ENCODE measurements at places on chromosomes 6 and 20.
A peak's percentile ranks its signal among the peaks of the same experiment; 100 is the strongest.

GRCh38 chr6:24534329-24534728, 39.6 kb downstream of the ALDH5A1 start:
- no peak overlapping the region for H3K27ac ChIP-seq
- H3K4me1 ChIP-seq, result no peaks in the 10 kb centered on the region
- no peak for DNase-seq
- no peak overlapping the region for H3K4me3 ChIP-seq

GRCh38 chr6:145887969-145888368, 73.4 kb upstream of the FBXO30 start:
- peaks cover 3% of the 10 kb centered on the region for H3K36me3 ChIP-seq
- H3K27me3 ChIP-seq, result no peaks in the 10 kb centered on the region
- no peak for DNase-seq
- H3K4me1 ChIP-seq, result no peaks in the 10 kb centered on the region
- H3K27ac ChIP-seq, result no peak overlapping the region

DNA sequence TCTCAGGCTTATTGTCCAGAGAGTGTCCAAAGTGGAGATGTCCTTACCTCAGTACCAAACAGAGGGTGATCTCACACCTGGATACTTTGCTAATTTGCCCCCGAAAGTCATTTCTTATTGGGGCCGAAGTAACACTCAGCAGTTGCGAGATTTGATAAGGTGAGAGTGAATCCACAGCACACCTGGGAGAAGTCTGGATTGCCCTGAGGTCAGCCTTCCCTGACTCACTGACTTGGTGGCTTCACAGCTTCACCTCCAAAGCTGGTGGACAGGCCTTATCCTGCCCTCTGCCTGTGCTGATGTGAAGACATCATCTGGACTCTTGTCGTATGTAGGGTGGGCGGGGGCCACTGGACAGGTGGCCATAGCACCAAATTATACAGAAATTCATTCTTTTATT, 101.9 kb upstream of the ARMC2 start:
- H3K4me1 ChIP-seq, result no peaks in the 10 kb centered on the region
- H3K27me3 ChIP-seq, result peaks cover 45% of the 10 kb centered on the region
- H3K4me3 ChIP-seq, result no peak overlapping the region
- no peak for DNase-seq
- no peaks in the 10 kb centered on the region for H3K36me3 ChIP-seq

- H3K4me3 ChIP-seq, result no peak overlapping the region
- H3K36me3 ChIP-seq, result no peaks in the 10 kb centered on the region
- no peak overlapping the region for H3K27ac ChIP-seq
- peaks cover 66% of the 10 kb centered on the region for H3K27me3 ChIP-seq
- no peak for DNase-seq
Observed at GRCh38 chr20:46300281-46300680, 8.0 kb downstream of the CDH22 start.

DNA sequence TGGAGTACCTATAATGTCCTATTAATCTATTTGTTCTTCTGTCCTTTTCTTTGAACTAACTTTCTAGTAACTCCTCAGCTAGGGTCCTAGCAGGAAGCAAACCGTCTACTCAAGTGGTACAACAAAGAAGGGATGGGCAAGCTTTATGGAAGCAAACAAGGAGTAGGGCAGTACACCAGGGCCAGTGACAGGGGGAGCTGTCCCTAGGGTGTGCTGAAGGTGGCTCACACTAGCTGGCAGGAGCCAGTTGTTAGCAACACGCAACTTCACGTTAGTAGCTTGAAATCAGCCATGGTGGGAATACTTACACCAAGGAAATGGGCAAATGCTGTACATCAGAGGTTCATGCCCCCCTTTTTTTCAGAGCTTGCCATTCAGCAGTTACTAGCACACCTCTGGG, 74.0 kb upstream of the EYA2 start:
- no peaks in the 10 kb centered on the region for H3K4me1 ChIP-seq
- H3K36me3 ChIP-seq, result no peaks in the 10 kb centered on the region
- no peak overlapping the region for H3K4me3 ChIP-seq
- DNase-seq, result no peak
- H3K27ac ChIP-seq, result no peak overlapping the region

- no peaks in the 10 kb centered on the region for H3K36me3 ChIP-seq
- no peak for DNase-seq
- no peak overlapping the region for H3K27ac ChIP-seq
- no peak overlapping the region for H3K4me3 ChIP-seq
Observed at GRCh38 chr20:38200646-38201045, 35.6 kb upstream of the TGM2 start.

DNA sequence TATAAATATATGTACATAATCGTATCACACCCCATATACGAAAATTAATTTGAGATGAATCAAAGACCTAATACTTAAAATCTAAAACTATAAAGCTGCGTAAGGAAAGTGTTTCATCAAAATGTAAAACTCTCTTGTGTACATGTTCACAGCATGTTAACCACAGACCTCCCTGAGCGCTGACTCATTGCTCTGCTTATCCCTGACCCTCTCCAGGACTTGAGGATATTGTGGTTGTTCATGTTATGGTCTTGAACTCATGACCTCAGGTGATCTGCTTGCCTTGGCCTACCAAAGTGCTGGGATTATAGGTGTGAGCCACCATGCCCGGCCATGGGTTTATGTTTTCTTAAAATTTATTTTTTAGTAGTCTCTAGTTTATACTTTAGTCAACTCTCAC, 14.2 kb downstream of the FAM83B start:
- no peaks in the 10 kb centered on the region for H3K4me1 ChIP-seq
- no peaks in the 10 kb centered on the region for H3K27me3 ChIP-seq
- DNase-seq, result no peak
- H3K36me3 ChIP-seq, result no peaks in the 10 kb centered on the region

DNA sequence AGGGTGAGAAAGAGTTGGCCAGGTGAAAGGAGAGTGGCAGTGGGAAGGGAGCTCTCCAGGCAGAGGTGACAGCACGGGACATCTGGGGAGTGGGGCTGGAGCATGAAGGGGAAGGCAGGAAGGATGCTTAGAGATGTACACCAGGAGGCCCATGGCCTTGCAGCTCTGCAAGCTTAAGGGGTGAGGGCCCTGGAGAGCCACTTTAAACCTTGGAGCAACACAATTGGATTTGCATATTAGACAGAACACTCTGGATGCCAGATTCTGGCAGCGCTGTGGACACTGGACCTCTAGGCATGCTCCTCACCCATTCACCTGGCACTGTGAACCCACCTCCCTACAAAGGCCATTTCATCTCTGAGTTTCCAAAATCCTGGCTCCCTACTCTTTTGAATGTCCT, 3.7 kb upstream of the CD40 start:
- peaks cover 2% of the 10 kb centered on the region for H3K36me3 ChIP-seq

DNA sequence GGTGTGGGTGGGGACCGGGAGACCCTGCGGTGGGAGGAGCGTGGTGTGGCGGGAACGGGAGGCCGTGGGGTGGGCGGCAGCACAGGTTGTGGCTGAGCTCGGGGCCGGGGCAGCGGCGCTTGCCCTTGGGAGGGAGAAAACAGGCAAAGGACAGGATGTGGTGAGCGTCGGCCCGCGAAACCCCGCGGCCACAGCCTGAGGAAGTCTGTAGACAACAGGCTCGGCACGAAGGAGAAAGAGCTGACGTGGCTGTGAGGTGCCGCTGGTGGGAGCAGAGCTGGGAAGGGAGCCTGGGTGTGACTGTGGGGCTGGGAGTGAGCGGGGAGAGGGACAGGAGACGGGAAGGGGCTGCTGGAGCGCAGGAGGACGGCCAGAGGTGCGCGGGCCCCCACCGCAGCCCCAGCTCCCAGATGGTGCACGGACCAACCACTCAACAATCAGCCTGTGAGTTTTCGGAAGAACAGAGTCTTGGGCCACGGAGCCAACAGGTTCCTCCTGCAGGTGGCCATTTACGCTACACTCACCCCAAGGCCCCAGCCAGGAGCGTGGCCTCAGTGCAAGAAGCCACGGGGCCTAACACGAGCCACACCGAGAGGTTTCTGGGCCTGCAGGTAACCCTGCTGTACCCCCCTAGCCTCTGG, 202.8 kb downstream of the DLL1 start:
- H3K36me3 ChIP-seq, result peaks cover 16% of the 10 kb centered on the region
- peak; percentile 41 for DNase-seq
- H3K27me3 ChIP-seq, result no peaks in the 10 kb centered on the region
- peak overlapping the region; percentile 89 for H3K27ac ChIP-seq

GRCh38 chr20:49037962-49038387, 8.1 kb upstream of the CSE1L start:
- no peak overlapping the region for H3K4me3 ChIP-seq
- H3K27ac ChIP-seq, result no peak overlapping the region
- peaks cover 15% of the 10 kb centered on the region for H3K4me1 ChIP-seq
- peaks cover 15% of the 10 kb centered on the region for H3K36me3 ChIP-seq
- H3K27me3 ChIP-seq, result no peaks in the 10 kb centered on the region

DNA sequence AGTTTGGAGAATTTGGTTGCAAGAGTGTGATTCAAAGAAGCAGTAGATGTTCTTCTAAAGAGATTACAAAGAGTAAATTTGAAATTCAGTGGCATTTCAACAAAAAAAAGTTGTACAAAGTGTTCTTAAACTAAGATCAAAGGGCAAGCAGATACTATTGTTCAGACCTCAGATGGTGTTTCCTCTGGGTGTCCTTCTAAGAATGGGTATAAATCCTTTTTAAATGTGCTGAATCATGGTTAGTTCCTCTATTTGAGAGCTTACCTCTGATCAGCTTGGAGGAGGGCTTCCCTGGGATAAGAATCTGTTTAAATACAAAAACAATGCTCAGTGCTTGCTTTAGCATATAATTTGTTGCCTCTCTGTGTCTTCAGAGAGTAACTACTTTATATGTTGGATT, 6.3 kb downstream of the BMP6 start:
- H3K27me3 ChIP-seq, result peaks cover 90% of the 10 kb centered on the region
- H3K4me1 ChIP-seq, result no peaks in the 10 kb centered on the region
- no peak for DNase-seq
- H3K36me3 ChIP-seq, result no peaks in the 10 kb centered on the region
- H3K4me3 ChIP-seq, result no peak overlapping the region

GRCh38 chr6:33080127-33081089, 4.6 kb downstream of the HLA-DPB1 start:
- H3K27ac ChIP-seq, result peak overlapping the region; percentile 98
- H3K36me3 ChIP-seq, result peaks cover 61% of the 10 kb centered on the region

DNA sequence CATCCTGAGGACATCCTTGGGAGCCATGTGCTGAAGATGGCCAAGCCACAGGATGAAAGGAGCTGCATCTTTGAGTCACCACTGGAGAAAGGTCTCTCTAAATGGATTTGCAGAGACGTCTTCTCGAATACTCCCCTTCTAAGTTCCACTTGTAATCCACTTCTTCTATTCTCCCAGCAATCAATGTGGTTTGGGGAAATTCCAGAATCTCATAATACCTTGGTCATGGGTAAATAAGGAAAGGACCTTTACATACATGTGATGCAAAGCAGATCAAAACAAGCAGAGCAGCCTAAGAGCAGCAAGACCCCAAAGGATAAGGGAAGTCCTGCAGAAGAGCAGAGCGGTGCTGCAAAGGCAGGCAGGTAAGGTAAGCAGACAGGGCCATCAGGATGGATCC, 35.3 kb downstream of the TRIM38 start:
- no peaks in the 10 kb centered on the region for H3K27me3 ChIP-seq
- peaks cover 10% of the 10 kb centered on the region for H3K4me1 ChIP-seq
- peaks cover 7% of the 10 kb centered on the region for H3K36me3 ChIP-seq
- no peak for DNase-seq

GRCh38 chr6:169701311-169701953, 397 bp downstream of the WDR27 start:
- no peak for DNase-seq
- H3K4me1 ChIP-seq, result peaks cover 25% of the 10 kb centered on the region
- H3K36me3 ChIP-seq, result peaks cover 21% of the 10 kb centered on the region
- H3K27me3 ChIP-seq, result no peaks in the 10 kb centered on the region
- H3K27ac ChIP-seq, result peak overlapping the region; percentile 89

DNA sequence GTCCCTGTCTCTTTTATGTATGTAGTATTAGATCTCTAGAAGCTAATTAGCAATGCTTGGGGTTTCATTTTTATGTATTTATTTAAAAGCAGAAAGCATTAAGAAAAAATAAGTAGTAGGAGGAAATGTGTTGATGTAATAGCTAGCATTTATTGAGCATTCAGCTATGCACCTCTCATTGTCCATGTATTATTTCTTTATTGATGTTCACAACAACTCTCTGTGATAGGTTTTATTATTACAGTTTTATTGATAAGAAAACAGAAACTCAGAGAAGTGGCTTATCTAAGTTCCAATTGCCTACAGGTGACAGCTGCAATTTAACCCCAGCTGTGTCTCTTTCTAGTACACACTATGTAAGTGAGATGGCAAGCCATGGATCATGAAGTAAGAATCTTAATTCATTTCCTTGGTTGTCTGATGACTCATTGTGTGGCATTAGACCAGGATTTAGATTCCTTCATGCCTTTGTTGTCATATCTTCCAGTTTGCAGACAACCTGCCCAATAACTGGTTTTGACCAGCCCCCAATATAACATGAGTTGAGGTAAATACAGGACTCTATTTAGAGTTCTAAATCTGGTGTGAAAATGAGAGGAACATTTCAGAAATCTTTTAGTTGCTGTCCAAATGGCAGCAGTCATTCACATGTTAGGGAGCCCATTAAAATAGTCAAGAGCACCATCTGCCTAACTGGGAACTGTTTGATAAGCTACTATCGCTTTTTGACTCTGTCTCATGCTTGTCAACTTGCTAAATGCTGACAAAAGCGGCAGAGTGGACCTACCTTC, 170.8 kb upstream of the PHACTR1 start:
- no peaks in the 10 kb centered on the region for H3K27me3 ChIP-seq
- no peaks in the 10 kb centered on the region for H3K36me3 ChIP-seq
- DNase-seq, result no peak
- no peaks in the 10 kb centered on the region for H3K4me1 ChIP-seq
- H3K27ac ChIP-seq, result no peak overlapping the region

DNA sequence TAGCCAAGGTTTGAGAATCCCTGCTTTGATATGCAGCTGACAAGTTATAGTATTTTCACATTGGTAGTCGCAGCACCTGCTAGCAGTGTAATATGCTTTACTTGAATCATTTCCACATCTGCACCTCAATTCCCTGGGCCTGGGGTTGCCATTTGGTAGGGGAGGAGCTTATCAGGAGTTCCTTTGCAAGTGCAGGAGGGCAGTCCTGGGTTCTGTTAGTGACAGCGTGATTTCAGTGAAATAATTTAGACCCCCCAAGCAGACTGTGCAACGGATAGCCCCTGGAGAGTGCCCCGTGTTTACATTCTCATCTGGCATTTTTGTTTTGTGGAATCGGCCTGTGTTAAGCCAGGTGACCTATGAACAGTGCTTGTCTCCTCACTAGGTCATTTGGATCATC, 6.0 kb downstream of the RAB5IF start:
- H3K4me3 ChIP-seq, result no peak overlapping the region
- no peak overlapping the region for H3K27ac ChIP-seq
- no peak for DNase-seq
- H3K4me1 ChIP-seq, result peaks cover 39% of the 10 kb centered on the region
- H3K27me3 ChIP-seq, result no peaks in the 10 kb centered on the region
- peaks cover 69% of the 10 kb centered on the region for H3K36me3 ChIP-seq

- H3K4me1 ChIP-seq, result no peaks in the 10 kb centered on the region
- no peak for DNase-seq
- H3K36me3 ChIP-seq, result no peaks in the 10 kb centered on the region
- peaks cover 77% of the 10 kb centered on the region for H3K27me3 ChIP-seq
Observed at GRCh38 chr6:44166591-44167184, 8.1 kb downstream of the CAPN11 start.
